Hepatic stellate cell (primary cell): ENCODE measurements at places on chromosomes 3 and 15.

DNA sequence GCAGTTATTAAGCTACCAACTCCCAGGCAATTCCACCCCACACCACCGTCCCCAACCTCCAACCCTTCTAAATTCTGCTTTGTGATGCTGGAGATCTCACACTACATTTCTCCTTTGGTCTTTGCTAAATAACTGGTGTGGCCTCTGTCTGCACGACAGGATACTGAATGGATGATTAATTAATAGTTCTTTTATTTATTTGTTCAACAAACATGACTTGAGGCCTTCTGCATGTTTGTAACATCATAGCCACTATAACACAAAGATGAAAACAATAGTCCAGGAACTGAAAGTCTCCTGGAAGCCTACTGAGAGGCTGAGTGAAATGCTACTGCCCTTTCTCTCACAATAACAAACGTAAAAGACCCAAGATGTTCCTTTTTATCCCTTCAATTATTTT is 609.5 kb upstream of the UBE2E2 start:
- DNase-seq: no peak

- no peak for DNase-seq
Measured at GRCh38 chr3:55719508-55719907, 232.4 kb upstream of the WNT5A start.

GRCh38 chr3:194067949-194068362 is 68.0 kb upstream of the HES1 start:
- no peak for DNase-seq

- DNase-seq: no peak
Measured at GRCh38 chr3:54008744-54009143, 113.6 kb upstream of the CACNA2D3 start.

- no peak for DNase-seq
Measured at GRCh38 chr15:27660676-27661075, 438.4 kb downstream of the OCA2 start.

- no peak for DNase-seq
Measured at GRCh38 chr3:183381673-183382072, 46.7 kb downstream of the MCF2L2 start.

GRCh38 chr15:92881211-92881754 is 18.8 kb upstream of the CHD2 start:
- no peak for DNase-seq

- DNase-seq: no peak
Measured at GRCh38 chr3:133461291-133461690, 61.4 kb downstream of the BFSP2 start.

DNA sequence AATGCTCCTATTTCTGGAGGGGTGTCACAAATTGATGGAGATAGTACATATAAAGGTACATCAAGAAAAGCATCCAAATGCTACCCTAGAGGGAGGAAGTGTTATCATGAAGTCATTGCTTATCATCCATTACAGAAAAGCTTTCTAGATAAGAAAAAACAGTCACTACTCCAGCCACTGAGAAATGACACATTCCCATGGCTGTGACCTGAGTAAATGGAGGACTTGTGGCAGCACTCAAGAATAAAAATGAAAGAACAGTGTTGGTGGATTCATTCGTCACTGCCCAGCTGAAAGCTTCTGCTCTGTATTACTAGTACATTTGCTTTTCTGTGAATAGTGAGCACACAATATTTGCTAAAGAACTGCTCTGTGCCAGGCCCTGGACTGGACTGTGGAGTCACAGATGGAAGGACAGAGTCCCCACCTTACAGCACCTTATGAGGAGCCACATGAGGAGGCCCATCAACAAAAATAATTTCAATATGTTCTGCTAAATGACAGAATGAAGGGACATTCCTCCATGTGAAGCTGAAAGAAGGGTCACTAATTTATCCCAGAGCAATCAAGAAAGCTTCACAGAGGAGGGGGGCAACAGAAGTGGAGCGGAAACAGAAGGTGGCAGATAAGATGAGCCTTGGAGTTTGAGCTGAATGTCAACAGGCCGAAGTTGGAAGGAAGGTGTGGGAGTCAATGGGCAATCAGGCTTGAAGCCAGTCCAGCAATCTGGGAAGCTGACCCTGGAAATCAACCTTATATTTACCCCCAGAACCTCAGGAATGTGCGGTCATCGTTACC is 343.5 kb upstream of the TRIM42 start:
- no peak for DNase-seq
